ENCODE measurements at places on chromosomes 4 and X. TPM values are rescaled to one million over a fixed set of nuclear protein-coding genes. Genes with fewer than 3 reads are reported as not detected.

TCP11X2 gene
- polyA plus RNA-seq: not detected

KIF4A gene
- 7.1 TPM for polyA plus RNA-seq

DNA sequence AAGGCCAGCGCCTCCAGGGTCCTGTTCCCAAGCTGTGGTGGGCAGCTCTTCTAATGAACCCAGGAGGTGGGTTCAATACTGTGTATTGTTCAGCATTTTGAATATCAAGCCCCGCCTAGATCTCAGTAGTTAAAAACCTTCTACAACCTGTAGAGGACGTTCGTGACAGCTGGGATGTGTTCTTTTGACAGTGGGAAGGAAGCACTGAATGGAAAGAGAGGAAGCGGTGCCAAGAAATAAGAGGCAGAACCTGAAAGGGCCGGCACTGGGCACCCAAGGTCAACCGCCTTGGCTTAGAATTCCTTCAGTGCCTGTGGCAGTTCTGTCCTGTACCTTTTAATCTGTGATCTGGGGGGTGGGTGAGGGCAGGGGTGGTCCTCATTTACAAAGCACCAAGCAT lies 73.1 kb downstream of the CC2D2A start:
- H3K27me3 ChIP-seq: no peaks in the 10 kb centered on the region
- H3K4me1 ChIP-seq: no peaks in the 10 kb centered on the region
- no peak overlapping the region for H3K4me3 ChIP-seq
- H3K36me3 ChIP-seq: peaks cover 3% of the 10 kb centered on the region

KCND1 gene
- 0.30 TPM for polyA plus RNA-seq

AFF2 gene
- polyA plus RNA-seq: 0.03 TPM
